ENCODE measurements at places on chromosomes 6 and 20.

DNA sequence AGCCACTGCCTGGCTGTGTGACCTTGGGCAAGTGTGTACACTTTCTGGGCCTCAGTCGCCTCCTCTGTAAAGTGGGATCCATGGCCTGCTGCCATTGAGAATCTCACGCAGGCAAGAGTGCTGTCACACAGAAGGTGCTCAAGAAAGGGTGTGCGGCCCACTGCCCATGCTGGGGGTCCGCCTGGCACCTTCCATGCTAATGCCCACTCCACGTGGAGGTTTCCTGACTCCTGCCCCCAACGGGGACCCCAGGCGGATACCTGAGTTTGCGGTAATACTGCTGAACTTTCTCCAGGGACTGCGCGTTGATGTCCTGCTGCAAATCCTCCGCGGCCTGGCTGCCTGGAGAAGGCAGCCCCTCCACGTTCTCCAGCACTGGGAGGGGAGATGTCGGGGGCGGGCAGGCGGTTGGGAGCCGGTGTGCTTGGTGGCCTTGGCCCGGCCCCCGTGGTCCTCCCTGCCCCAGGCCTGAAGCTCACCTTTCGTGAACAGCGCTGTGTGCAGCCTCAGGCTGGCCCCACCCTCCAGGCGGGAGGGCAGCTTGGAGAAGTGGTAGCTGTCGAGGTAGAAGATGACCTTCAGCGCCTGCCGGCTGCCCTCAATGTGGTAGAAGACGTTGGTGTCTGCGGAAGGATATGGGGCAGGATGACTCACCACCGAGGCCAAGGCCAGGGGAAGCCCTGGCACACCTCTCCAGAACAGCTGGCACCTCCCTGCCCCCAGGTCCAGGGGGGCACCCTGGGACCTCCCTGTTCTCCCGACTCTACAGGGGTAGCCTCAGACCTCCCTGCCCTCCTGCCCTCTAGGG, 195.6 kb downstream of the PREX1 start:
- DNase-seq = no peak

DNA sequence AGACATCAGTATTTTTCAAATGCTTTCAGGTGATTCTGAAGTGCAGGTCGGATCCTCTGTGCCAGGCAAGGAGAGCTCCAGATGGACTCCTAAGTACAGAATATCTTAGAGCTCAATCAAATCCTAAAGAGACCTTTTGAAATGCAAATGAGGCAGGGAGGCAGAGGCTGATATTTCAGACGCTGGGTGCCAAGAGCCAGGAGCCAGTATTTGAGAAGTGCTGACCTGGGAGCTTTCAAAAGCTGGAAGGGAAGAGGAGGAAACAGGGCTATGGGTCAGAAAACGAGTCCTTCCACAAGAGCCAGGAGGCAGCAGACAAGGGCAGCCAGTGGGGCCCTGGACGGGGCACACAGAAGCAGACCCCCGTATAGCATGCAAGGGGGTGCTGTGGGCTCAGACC, 46.1 kb upstream of the DSN1 start:
- no peak for DNase-seq

DNA sequence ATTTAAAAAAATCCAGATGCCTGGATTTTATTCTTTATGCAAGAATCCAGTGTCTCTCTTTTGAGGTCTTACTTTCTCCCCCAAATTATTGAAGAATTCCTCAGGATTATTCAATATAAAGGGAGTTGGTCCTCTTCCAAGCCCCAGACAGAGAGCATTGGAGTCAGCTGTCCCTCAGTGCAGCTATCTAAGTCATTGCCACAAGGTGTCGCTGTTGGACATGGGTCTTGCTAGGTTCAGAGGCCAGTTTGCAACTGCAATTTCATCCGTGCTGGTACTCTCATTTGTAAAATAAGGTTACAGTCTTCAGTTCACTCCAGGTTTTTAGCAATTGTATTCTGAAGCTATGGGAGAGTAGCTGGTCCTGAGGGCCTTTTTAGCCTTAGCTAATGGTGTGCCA, 27.8 kb downstream of the CCN2 start:
- peak; percentile 56 for DNase-seq

DNA sequence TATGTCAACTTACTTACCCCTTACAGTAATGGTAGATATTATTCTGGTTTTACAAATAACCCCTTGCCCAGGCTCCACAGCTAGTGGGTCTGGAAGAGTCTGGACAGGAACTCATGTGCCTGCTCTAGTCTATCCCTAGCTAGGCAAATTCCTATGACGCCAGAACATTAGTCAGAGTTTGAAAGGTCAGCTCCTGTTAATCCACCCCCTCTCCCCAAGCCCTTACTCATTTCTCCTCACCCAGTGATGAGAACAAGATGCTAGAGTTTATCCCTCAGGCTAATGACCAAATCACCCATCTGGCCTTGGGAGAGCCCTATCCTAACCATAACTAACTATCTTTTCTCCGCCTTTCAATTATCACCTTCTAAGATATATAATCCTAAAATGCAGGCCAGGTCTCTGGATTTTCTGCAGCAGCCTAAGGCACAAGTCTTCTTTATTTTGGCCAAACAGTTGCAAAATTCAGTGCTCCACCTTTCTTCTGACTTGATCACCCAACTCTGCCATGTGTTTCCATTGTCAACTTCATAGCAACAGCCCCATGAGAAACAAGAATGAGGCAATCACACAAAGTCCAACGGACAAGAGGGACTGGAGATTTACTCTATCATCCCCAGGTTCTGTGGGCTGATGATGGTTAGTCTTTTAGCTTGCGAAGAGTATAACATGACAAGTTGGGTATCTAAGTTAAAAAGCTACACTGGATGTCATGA, 113.3 kb downstream of the TASP1 start:
- DNase-seq = peak; percentile 81

GRCh38 chr6:322940-323729, 30.8 kb downstream of the DUSP22 start:
- DNase-seq = no peak

- DNase-seq = no peak
These were observed 61.9 kb downstream of the KCNQ5 start for GRCh38 chr6:72683797-72684196.

DNA sequence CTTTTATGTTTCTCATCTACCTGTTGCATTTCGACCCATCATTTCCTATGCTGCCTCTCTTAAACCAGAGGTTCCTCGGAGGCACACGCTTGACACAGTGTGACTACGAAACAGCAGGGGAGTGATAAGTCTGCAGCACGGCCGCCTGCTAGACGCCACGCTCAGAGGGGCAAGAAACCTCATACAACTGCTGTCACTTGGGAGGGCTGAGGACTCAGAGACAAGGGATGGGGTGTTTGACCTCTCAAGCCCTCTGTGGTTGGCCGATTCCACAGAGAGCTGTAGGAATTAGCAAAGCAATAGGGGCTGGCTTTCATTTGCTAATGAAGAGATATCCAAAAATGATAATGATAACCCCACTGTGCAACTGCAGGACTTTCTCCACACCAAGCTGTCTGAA, 372.5 kb downstream of the ZFAND3 start:
- no peak for DNase-seq

GRCh38 chr20:47501482-47502270, at the start of gene NCOA3:
TSS of gene NCOA3 (plus strand) at chr20:47501887. CDS start at chr20:47622248, 120,361 bp downstream.
- DNase-seq = peak; percentile 93

DNA sequence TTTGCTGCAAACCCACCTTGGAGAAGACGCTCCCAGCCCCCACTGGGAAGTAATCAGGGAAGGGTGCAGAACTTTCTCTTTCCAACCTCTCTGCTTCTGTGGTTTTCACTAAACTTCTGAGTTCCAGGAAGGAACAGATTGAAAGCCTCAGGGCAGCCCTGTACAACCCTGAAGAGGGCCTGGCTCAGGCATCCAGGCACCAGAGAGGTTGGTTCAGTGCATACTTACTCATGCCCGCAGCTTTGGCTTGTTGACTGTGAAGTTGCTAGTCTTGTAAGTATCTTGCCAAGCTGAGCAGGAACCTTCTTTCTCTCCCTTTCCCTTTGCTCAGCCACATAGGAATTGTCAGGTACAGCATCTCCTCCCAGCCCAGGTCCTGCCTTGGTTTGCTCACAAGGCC, 272.2 kb upstream of the FOXQ1 start:
- no peak for DNase-seq

DNA sequence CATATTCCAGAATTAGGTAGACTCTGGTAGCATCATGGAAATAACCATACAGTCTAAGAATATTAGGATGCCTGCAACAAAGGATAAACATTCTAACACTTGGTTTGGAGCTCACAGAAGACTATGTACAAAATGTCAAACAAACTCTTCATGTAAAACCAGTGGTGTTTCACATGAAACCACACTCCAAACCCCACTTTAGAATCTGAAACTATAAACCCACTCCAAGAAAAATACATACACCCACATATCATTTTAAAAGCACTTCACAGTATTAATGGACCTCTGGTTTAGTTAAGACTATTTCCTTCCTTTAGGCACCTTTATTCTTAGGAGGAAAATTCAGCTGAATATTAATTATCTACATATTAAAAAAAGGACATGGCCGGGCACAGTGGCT, 10.5 kb downstream of the AURKA start:
- no peak for DNase-seq

DNA sequence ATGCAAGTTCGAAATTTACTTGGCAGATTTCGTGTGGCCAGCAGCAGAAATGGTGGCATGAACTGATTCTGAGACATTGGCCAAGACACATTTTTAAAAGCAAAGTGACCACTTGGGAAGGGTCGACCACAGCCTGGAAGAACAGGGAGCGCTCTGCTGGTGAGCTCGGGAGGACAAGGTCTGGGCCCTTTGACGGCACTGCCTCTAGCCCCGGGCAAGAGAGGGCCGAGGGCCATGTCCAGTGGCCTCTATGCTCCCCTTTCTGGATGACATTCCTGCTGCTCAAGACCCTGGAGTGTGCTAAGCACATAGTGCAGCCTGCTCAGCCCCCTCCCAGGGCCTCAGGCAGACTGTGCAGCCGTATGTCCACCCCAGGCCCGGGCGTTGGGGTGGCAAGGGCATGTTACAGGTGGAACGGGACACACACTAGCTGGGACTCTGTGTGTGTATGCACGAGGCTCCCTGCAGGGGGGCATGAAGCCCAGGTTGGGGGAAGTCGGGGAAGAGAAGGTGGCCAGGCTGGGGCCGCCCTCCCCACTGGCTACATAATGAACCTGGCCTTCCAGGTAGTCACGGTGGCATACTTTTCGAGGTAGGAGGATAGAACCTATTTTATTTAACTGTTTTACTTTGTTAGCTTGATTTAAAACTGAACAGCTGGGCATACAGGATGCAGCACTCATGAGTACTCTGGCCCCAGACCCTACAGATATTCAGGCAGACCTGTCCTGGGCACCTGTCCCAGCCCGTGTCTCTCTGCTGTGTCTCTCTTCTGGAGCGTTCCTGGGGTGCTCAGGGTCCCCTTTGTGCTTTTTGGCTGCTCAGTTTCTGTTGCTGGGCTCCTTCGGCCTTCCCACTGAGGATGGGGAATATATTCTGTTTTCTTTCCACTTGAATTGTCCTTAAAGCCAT, 6.4 kb downstream of the SYNJ2 start:
- DNase-seq = no peak

- peak; percentile 1 for DNase-seq
These were observed 453.0 kb downstream of the LMBRD1 start for GRCh38 chr6:69343851-69344250.

DNA sequence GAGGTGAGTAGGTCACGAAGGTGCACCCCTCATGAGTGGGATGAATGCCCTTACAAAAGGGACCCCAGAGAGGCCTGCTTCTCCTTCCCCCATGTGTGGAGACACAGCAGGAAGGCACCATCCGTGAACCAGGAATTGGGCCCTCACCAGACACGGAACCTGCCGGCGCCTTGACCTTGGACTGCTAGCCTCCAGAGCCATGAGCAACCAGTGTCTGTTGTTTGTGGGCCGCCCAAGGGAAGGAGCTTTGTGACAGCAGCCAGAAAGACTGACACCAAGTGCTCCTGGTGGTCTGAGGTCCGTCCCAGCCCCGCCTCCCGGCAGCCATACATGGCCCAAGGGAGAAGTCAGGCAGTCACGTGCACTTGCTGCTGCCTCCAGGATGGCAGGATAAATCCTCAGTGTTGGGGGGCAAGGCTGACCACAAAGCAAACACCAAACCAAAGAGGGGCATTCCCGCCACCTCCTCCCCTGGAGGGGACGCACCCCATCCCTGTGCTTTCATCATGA, 29.3 kb downstream of the CDH4 start:
- no peak for DNase-seq

DNA sequence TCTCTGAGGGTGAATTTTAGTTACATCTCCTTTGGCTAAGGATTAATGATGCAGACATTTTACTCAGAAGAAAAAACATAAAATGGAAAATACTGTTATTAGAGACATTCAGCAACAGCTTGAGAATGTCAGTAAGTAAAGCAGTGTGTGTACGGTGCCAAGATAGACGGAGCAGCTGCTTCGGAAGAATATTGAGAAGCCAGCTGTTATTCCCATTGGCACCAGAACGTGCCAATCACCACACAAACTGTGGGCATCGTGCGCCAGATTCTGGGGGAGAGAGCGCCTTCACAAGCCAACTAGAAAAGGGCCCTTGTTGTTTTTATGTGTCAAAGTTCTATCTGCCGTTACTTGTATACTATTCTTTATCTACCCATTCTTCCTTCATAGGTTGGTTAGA, 163.4 kb downstream of the MTFR2 start:
- DNase-seq = no peak

DNA sequence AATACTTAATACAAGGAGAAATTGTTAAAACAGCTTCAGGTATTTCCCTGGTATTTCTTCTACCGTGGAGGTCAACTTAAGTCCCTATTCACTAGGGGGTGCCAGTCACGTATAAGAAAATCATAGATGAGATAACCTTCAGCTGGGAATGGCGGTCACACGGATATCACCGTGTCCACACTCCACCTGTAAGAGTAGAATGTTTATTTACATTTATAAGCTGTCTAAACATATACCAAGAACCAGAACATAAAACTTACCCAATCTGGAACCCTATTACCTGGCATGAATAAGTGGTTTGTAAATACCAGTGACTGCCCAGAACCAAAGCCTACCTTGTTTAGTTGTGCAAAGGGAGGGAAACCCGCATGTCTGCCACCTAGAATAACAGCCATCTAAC, 1.9 kb upstream of the ELOVL4 start:
- DNase-seq = peak; percentile 76

- DNase-seq = peak; percentile 95
These were observed 90.7 kb downstream of the SNAP25 start for GRCh38 chr20:10309326-10309725.

DNA sequence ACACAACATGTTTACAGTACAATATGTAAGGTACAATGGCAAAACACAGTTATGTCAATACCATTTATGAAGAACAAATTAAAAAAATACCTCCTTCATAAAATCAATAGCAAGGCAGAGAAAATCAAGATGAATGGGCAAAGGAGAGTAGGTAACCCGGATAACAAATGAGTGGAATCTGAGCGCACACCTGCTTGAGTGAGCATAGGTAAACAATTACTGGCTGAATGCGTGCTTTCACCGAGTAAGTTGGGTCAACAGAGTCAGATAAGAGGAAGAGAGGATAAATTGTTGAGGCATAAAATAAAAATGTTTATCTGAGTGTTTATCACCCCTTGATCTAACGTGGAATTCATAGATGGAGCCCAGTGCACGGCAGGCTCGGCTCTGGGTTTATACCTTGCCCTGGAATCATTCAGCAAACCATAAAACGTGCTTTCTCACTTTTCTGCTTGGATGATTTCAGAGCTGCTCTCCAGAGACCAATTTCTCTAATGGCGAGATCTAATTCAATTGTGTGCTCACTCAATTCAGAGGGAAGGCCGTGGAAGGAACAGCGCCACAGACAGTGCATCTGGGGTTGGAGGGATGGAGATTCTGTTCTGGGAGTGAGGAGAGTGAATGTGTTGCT, 224.8 kb upstream of the MAP3K7 start:
- DNase-seq = no peak
